ENCODE measurements at places on chromosomes 16 and 17. TPM values are rescaled to one million over a fixed set of nuclear protein-coding genes. Genes with fewer than 3 reads are reported as not detected.

Gene TAT
- polyA plus RNA-seq: 0.20 TPM

Gene PRSS8
- polyA plus RNA-seq: 1.6 TPM

Gene NPTX1
- polyA plus RNA-seq: 2.3 TPM

Gene KRT222
- 0.65 TPM for polyA plus RNA-seq

Gene HBQ1
- not detected for polyA plus RNA-seq

Gene G6PC1
- polyA plus RNA-seq: 0.15 TPM

Gene ACSM5
- polyA plus RNA-seq: 3.0 TPM

Gene SPATA32
- polyA plus RNA-seq: not detected

Gene PPM1E
- polyA plus RNA-seq: 0.25 TPM

Gene STARD3
- polyA plus RNA-seq: 69.4 TPM

Gene C17orf107
- polyA plus RNA-seq: 1.7 TPM

Gene ARL5C
- polyA plus RNA-seq: not detected
